ENCODE measurements at places on chromosomes 11 and 22. TPM values are rescaled to one million over a fixed set of nuclear protein-coding genes. Genes with fewer than 3 reads are reported as not detected.

MYO7A gene
- 0.69 TPM for total RNA-seq

MOB2 gene
- total RNA-seq = 126 TPM

CABP4 gene
- total RNA-seq = not detected

CBLIF gene
- not detected for total RNA-seq

THOC5 gene
- 14.2 TPM for total RNA-seq

AMPD3 gene
- 43.3 TPM for total RNA-seq

MEI1 gene
- 2.1 TPM for total RNA-seq

FADS2 gene
- total RNA-seq = 540 TPM

HORMAD2 gene
- total RNA-seq = not detected

DLG2 gene
- total RNA-seq = 68.3 TPM

KCNK4 gene
- total RNA-seq = not detected

LUZP2 gene
- 0.62 TPM for total RNA-seq

RCOR2 gene
- not detected for total RNA-seq

GAL3ST3 gene
- total RNA-seq = not detected

RAC2 gene
- 2.6 TPM for total RNA-seq

PSMD13 gene
- total RNA-seq = 115 TPM

CRYBB1 gene
- total RNA-seq = not detected

SYT7 gene
- 1.5 TPM for total RNA-seq

GTF2H1 gene
- 59.1 TPM for total RNA-seq

MMP11 gene
- total RNA-seq = 1.8 TPM

PRG3 gene
- total RNA-seq = not detected

MS4A2 gene
- 0.49 TPM for total RNA-seq

DTX4 gene
- total RNA-seq = 1.2 TPM

CALCA gene
- not detected for total RNA-seq

CASP5 gene
- total RNA-seq = 0.21 TPM

LINC01488 gene
- total RNA-seq = not detected

DERL3 gene
- 0.25 TPM for total RNA-seq
